ENCODE measurements at places on chromosomes 1 and 21.

- DNase-seq = no peak
These were observed 22.7 kb upstream of the OR6N2 start for GRCh38 chr1:158803678-158804077.

DNA sequence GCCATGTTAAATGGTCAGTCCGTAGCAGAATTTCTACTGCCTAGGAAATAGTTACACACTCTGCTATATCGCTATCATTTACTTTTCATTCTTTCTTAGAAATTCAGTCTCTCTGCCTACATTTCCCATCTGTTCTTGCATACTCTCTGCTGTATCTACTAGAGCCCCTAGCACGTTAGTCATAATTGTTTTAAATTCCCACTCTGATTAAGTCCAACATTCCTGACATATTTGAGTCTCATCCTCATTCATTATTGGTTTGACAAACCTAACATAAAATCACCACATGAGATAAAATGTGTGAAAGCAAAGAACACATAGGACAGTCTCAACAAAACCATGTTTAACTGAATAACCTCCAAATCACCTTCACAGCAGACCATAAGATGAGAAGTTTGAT, 513.6 kb downstream of the PLPP3 start:
- no peak for DNase-seq

DNA sequence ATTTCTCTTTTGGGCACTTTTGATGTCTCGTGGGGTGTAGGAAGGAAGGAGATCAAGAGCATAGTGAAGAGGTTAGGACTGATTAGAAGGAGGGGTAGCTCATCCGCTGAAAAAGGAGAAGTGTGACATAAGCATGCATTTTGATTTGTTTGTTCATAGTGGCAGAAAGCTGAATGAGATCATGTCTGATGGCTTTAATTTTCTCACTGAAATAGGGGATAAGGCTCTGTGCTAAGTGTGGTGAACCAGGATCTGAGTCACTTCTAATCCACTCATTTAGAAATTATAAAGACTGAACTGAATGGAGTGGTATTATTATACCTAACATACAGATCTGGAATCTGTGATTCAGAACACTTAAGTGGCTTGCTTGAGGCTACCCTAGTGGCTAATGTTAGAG, 344.5 kb downstream of the PDE4B start:
- no peak for DNase-seq

DNA sequence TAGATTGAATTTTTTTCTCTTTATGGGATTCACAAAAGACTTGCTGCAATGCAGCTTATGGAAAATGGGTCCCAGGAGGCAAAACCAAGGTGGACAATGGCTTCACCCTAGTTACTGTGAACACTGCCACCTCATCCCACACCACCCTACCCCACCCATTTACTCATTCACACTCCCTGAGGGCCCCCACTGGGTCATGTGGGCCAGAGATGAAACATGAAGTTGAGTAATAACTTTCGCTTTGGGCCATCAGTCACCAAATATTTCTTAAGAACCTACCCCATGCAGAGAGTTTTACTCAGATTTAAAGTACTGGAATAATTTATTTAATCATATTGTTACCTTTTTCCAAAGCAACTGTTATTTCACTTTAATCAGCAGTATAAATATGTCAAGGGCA, 191.8 kb downstream of the TPR start:
- peak; percentile 18 for DNase-seq

GRCh38 chr1:26666855-26667254, 29.0 kb upstream of the ARID1A start:
- DNase-seq = no peak

DNA sequence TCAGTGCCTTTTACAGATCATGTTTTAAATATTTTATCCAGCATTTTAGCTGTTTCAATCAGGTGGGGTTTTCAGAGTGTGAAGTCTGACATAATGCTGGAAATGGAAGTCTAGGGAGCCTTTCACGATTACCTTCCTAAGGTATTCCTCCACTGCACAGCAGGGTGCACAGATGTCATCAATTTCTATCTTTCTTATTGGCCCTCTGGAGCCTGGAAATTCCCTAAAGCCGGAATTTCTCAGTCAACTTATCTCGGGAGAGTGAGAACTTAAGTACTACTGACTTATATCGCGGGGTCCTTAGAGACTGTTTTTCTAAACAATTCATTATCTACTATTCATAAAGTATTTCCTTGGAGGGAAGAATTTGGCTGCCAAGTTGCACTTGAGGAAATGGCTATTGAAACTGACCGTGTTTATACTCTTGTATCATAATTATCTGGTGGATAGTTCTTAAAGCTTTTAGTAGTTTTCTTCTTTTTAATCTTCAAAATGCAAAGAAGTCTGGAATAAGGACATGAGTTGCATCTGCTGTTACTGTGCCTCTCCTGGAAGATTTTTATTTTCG, 311.8 kb upstream of the B3GALT2 start:
- DNase-seq = no peak

DNA sequence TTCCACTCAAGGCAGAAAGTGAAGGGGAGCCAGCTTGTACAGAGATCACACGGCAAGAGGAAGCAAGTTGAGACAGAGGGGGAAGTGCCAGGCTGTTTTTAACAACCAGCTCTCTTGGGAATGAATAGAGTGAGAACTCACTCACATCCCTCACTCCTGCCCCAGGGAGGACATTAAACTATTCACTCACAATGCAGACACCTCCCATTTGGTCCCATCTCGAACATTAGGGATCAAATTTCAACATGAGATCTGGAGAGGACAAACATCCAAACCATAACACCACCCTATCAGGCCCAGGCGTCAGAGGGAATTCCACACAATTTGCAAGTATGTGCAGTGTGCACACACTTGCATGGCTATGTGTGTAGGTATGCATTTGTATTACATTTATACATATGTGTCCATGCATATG, 62.7 kb downstream of the DMAP1 start:
- DNase-seq = no peak

- DNase-seq = no peak
These were observed 17.7 kb downstream of the HIPK1 start for GRCh38 chr1:113946678-113947387.

GRCh38 chr1:24292887-24293286, 26.3 kb upstream of the GRHL3 start:
- no peak for DNase-seq

DNA sequence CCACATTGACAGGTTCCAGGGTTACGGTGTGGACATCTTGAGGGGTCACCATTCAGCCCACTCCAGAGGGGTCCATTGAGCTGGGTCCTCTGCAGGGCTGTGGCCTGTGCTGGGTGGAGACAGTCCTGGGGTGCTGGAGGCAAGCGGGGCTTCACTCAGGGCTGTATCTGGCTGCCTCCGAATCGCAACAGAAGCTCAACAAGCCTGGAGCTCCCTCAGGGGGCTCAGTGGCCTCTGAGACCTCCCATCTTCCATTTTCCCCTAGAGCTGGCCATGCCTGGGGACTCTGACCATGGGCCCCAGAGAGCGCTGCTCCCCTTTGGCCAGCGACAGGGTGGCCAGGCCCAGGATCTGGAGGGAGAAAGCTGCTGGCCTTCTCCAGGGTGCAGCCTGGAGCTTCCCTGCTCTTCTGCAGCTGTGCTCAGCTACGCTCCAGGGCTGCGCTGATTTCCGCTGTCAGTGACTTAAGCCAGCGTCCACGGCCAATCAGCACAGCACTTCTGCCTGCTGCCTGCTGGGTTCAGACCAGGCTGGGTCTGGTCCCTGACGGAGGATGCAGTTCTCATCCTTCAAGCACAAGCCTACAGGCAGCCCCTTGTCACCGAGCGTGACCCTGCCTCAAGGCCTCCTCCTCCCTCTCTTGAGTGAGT, 45.0 kb upstream of the ADARB1 start:
- DNase-seq = peak; percentile 53

- DNase-seq = no peak
These were observed 88.6 kb downstream of the RIPK4 start for GRCh38 chr21:41678016-41678923.

- DNase-seq = peak; percentile 32
These were observed 70.2 kb downstream of the EDEM3 start for GRCh38 chr1:184684285-184685074.

- no peak for DNase-seq
These were observed 26.6 kb upstream of the ACBD6 start for GRCh38 chr1:180528868-180529470.

GRCh38 chr21:35796844-35797243, 263.5 kb downstream of the SETD4 start:
- DNase-seq = no peak

DNA sequence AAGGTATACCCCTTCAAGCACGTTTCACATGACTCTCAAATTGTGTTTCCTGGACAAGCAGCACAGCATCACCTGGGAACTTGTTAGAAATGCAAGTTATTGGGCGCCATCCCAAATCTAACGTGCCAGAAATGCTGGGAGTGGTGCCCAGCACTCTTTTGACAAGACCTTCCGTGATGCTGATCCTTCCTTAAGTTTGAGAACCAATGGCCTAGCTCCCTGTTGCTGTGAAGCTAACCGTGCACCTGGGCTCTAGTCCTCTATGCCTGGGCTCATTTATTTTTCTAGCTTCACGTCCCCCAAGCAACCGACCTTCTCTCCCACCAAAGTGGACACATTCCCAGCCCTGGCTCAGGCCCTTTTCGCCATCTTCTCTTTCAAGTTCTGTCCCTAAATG, 4.3 kb downstream of the BEST4 start:
- no peak for DNase-seq

DNA sequence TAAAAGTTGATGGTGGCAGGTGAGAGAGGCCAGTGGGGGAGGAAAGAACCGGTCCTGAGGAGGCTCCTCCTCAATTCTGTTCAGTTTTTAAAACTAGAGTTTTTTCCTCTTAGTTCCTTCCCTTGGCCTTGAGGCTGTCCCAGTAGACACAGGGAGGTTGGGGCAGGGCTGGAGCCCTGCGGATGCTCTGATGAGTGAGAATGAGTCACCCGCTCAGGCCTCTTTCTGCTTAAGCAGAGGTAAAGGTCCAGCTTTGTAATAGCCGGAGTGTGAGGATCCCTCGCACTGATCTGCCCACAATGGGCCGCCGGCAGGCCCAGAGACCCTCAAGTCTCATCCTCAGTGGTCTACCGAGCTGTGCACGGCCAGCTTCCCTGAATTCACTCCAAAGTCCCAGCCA, 49.6 kb upstream of the IRF2BP2 start:
- DNase-seq = no peak

GRCh38 chr1:224205438-224205840, 22.4 kb downstream of the DEGS1 start:
- DNase-seq = no peak

DNA sequence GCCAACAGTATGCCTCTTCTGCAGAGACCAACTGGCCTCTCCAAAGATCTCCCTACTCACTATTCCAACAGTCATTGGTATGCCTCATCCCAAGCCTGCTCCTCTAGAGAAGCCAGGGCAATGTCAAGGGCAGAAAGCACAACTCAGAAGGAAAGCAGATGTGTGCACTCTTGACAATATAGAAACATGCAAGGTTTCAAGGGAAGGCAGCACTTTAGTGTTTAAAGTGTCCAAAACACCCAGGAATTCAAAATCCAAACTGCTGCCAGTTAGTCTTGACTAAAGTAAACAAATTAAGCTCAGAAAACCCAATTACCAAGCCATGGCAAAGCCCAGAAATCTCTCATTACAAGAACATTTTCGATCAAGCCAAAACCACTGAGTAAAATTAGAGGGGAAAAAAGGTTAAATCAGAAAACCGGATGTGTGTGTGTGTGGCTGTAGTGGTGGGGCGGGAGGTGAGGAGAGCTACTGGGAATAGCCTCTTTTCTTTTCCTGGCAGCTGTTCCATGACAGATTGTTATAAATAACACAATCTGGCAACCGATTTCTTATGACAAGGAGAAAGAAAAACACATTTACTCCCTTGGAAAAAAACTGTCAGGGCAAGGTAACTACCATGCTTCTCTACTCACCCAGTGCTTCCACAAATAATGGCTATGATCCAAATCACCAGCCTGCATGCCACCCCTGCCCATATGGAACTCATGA, 39.2 kb downstream of the EIF2B3 start:
- DNase-seq = peak; percentile 31

GRCh38 chr1:206518743-206519142, 11.4 kb downstream of the RASSF5 start:
- DNase-seq = no peak

DNA sequence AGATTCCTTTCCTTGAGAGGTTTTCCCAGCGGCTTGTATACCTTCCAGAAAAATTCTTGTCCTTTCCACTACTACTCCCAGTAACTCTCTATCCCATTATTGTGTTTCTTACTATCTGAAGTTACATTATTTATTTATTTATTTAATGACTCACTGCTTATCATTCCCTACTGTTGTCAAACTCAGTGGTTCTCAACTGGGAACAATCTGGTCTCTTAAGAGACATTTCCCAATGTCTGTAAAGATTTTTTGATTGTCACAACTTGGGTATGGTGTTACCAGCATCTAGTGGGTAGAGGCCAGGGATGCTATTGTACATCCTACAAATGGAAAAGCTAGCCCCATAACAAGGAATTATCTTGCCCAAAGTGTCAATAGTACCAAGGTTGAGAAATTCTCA, 771.5 kb upstream of the ADGRL2 start:
- no peak for DNase-seq

DNA sequence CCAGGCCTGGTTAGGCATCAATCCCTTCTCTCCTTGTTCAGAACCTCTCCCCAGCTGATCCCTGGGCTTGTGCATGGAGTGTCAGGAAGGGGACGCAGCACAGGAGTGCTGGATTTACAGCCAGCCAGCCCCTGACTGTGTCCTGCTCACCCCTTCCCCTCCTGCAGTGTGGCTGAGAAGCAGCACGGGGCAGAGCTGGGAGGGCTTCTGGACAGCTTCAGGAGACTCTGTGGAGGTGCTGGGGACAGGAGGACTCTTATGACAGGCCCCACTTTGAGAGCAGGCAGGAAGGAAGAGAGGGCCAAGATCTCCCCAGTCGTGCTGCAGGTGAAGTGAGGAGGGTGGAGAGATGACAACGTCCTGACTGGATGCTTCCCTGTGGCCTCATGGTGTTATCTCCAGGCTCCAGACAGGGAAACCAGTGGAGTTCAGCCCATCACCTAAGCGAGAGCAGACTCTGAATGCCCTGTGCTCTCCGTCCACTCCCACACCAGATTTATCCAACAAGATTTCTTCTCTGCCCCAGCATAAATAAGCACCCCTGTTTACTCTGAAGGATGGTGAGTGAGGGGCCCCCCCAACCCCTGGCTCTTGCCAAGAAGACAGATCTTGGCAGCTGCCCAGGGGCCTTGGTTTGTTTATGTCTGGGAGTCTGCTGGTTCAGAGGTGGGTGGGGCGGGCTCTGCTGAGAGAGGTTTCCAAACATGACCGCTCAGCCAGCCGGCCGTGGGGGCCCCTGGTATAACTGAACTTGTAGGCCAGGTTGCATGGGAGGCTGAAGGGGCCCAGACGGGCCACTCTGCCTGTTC, 21.3 kb downstream of the TMCC2 start:
- DNase-seq = peak; percentile 67

GRCh38 chr1:182567629-182568028, 21.4 kb downstream of the RNASEL start:
- DNase-seq = no peak

DNA sequence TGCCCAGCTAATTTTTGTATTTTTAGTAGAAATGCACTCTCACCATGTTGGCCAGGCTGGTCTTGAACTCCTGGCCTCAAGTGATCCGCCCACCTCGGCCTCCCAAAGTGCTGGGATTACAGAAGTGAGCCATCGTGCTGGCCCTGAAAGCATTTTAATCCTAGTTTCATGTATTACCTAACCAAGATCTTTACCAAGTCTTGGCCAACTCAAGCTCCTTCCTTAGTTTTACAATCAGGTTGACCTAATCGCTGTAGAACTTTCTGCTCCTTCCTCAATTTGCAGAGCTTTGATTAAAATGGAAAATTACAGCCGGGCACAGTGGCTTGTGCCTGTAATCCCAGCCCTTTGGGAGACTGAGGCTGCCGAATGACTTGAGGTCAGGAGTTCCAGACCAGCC, 3.2 kb upstream of the TMEM63A start:
- no peak for DNase-seq
